ENCODE measurements at places on chromosomes 7 and 10.

GRCh38 chr7:3892157-3892556 lies 591.1 kb downstream of the SDK1 start:
- DNase-seq = no peak

- no peak for DNase-seq
These were observed 165.1 kb downstream of the SH3PXD2A start for GRCh38 chr10:103690281-103690680.

DNA sequence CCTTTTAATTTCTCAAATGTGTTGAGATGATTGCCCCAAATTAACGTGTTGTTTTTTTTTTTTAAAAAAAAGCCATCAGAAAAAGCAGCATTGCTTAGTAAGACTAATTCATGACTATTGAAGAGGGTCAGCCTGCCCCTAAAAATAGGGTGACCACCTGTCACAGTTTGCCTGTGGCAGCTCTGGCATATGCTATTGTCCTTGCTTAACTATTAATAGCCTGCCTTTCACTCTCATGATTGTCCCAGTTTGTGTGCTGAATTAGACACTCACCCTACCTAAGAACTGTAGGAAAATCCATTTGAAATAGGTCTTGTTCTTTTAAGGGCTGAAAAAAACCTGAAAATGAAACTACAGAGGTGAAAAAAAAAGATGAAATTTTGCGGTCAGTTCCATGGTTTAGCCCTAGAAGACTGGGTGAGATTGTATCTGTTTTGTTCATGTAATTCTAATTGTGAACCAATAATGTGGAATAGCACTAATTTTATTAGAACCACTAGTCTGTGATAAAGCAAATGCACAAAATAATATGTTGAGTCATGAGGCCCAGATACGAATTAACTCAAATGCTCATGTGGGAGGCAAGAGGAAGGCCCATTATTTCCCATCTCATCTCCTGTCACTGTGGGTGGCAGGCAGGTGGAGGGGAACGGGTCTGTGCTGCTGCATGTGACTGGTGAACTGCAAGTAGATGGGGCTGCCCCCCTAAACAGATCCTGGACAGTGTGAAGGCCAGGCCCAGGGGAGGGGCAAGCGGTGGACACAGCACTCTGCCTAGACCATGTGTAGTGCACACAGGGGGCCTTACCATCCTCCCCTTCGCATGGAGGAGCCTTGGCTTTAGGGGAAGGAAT lies 265.4 kb upstream of the NFE2L3 start:
- DNase-seq = no peak

- DNase-seq = no peak
These were observed 200.5 kb downstream of the MDFIC start for GRCh38 chr7:115122388-115122787.

GRCh38 chr10:126972635-126973414 lies 67.6 kb downstream of the DOCK1 start:
- peak; percentile 71 for DNase-seq

DNA sequence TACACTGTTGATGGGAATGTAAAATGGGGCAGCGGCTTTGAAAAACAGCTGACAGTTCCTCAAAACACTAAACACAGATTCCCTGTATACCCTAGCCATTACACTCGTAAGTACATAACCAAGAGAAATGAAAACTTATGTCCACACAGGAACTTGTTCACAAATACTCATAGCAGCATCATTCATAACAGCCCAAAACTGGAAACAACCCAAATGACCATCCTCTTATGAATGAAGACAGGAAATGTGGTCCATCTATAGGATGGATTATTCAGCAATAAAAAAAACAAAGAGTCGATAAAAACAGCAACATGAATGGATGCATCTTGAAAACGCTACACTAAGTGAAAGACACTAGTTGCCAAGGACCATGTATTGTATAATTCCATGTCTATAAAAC lies 23.7 kb downstream of the NMT2 start:
- no peak for DNase-seq

DNA sequence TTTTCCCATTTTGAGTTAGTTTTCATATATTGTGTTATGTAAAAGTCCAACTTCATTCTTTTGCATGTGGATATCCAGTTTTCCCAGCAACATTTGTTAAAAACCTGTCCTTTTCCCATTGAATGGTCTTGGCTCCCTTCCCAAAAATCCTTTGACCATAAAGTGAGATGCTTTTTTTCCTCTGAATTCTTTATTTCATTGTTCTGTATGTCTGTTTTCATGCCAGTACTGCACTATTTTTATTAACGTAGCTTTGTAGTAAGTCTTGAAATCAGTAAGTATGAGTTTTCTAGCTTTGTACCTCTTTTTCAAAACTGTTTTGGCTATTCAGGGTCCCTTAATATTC lies 20.0 kb downstream of the C1GALT1 start:
- DNase-seq = no peak

GRCh38 chr10:98694014-98694413 lies 247.3 kb upstream of the HPS1 start:
- no peak for DNase-seq

DNA sequence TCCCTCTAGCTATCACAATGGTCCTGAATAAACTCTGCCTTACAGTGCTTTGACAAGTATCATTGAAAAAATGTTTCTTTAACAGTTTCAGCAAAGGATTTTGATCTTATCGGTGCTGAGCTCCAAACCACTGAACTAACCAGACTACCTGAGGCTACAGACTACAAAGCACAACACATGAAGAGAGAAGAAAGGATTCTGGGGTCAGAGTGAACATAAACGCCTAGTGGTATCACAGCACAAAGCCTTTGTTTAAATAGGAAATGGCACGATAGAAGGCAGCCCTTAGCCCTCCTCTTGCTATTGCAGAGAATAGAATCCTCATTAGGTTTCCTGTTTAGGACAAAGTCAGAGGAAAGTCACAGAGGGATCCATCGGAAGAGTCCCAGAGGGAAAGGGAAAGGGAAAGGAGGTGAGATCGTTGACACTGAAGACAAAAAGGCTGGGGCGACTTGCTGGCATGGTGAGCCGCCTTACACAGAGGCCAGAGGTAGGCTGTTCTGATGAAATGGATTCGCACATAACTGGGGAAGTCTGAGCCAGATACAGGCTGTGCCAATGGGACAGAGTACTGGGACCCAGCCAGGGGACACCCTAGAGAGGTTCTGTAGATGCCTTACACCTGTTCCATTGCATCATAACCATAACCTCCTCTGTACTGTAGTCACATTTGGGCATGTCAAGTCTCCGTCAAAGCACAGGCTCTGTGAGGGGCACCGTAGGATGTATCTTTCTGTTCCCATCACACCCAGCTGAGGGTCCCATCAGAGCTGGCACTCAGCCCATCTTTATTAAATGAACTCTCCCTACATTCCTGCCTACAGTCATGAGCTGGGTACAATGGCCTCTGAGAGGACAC lies 71.5 kb downstream of the XPNPEP1 start:
- no peak for DNase-seq

- no peak for DNase-seq
These were observed 23.7 kb upstream of the BTRC start for GRCh38 chr10:101330231-101330630.

DNA sequence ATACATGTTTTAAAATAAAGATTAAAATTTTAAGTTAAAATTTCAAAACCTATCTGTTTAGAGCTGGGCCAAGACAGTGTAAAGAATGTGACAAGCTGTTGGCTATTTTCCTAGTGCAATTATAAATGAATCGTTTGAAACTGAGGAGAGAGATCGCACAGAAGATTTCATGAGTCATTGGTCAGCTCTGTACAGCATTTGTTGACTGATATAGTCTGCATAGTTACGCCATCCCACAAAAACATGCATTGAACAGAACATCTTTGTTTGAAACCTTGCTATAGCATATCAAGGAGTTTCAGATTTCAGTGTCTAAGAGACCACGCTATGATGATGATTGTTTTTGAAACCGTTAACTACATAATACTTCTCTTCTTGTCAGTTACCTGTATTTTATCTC lies 1.3 kb upstream of the C10orf67 start:
- DNase-seq = no peak

DNA sequence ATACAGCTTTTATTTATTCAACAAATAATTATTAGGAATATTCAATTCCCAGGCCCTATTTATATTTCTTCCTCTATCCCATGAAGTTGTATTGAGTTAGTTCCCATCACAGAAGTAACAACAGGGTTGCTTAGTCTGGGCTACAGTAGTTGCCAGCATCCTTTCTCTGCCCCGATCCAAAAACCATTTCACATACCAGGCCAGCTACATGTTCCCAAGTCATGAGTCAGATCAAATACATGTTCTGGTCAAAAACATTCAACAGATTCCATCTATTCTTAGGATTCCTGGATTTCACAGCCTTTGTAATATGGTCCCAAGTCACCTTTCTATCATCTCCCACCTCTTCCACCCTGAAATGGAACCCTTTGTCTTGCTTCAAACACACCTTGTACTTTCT lies 91.6 kb downstream of the RAB11FIP2 start:
- DNase-seq = peak; percentile 47

Measured in GM04503 (cell line).